ENCODE measurements at places on chromosomes 16 and 17.
A peak's percentile ranks its signal among the peaks of the same experiment; 100 is the strongest.

DNA sequence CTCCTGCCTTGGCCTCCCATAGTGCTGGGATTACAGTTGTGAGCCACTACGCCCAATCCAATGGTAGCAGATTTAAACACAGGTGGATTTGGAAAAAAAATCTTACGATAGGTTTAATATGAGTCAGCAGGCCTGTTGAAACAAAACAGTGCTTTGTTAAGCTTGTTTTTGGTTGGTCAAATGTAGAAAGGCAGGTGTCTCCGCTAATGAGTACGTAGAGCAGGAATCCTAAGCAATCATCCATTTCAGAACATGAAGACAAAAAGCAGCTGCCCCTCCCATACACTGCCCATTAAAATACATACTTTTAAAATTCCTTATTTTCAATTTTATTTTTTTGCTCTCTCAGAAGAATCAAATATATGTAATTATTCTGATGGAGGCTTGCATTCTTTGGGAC lies 1.9 kb upstream of the WWOX start:
- DNase-seq = no peak

GRCh38 chr17:80123791-80124190 lies 22.4 kb downstream of the GAA start:
- DNase-seq = no peak

DNA sequence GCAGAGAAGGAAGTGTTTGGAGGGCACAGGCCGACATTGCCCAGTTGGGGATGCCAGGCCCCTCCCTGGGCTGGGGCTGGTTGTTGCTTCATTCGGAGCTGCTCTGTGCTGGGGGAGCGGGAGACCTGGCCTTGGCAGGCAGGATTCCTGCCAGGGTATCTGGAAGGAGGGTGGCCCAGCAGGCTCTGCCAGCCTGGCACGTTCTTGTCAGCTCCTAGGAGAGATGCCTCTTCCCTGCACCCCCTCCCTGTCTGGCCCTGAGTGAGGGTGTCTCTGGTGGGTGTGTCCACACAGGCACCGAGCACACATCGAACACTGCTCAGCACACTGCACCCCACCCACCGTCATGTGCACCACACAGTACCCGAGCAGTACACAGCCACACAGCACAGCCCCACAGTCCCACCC lies 35.2 kb downstream of the ARHGAP23 start:
- peak; percentile 80 for DNase-seq

DNA sequence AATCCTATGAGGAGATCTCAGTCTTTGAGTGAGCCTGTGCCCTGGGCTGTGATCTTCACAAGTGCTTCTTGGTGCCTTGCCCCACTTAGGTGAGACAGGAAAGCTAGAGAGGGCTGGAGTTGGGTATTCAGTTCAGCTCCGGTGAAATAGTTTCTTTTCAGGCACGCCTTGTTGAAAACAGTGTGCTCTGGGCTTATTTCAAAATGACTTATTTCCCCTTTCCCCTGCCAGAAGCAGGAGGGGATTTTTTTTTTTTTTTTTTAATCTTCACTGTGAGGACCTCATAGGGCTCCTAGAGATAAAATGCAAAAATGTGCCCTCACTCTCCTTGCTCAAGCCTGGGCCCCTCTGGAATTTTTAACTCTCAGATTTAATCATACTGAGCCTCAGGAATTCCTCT lies 27.2 kb downstream of the MOSMO start:
- DNase-seq = no peak

DNA sequence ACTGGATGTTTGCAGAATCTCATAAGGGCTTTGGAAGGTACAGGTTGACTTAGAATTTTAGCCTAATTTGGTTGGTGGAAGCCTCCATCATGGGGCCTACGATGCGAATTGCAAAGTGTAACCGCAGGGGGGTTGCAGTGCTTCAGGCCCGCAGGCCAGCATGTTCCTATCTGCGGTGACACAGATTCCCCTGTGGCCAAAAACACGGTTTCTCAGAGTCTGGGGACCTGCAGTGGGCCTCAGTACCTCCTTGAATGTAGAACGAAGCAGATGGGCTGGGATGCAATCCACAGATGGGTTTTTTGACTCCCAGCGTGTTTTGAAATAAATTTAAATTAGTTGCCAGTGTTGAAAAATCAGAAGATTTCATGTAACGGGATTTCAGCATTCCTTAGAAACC lies 34.7 kb downstream of the KIAA0513 start:
- no peak for DNase-seq

DNA sequence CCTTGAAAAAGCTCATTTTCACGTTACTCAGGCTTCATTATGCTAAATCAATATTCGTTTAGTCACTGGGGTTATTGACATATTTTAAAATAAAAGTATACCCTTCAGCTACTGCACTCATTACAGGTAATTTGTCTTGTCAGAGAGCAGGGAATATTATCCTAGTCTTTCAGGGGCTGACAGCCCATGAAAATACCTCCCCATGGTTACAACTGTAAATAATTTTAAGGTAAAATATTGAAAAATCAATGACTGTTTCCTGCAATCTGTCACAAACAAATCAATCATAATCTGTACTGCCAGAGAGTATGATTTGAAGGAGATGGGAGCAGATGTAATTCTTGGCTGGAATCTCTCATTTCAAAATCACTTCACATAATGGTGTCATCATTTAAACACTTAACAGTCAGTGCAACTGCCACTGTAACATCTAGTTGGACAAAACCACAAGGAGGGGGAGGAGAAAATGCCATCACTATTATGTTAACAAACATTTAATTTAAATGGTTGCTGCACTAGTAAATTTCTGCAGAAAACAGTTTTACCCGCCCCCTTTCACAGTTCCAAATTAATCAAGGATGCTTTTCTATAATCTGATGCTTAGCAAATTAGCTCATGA lies 9.3 kb upstream of the IRX5 start:
- no peak for DNase-seq

DNA sequence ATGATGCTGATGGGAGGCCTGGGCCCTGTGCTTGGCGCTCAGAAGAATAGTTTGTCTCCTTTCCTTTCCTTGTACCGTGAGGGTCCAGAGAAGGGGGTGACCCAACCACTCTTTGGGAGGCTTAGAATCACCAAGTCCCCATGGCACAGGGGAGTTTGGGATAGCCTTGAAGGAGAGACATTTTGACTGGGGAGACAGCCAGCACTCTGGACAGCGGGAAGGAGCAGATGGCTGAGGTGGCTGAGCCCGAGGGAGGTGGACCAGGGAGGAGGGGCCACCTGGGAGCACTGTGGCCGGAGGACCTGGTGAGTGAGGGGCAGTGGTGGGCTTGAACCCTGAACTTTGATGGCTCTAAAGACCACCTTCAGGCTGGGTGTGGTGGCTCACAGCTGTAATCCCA lies 18.2 kb downstream of the MGAT5B start:
- DNase-seq = no peak

DNA sequence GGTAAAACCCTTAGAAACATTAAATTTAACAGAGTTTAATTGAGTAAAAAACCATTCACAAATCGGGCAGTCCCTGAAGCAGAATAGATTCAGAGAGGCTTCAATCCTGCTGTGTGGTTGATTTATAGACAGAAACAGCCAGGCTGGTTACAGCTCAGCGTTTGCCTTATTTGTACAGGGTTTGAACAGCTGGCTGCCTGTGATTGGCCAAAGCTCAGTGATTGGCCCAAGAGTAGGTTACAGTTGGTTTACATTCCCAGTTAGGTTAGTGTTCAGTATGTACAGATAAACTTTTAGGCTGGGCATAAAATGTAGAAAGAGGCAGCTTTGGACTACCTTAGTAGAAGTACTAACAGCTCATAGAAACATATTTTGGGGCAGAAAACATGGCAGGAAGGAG lies 210.4 kb upstream of the ELAC2 start:
- DNase-seq = no peak

- peak; percentile 69 for DNase-seq
These were observed 111.1 kb downstream of the SMG6 start for GRCh38 chr17:2192367-2193057.

DNA sequence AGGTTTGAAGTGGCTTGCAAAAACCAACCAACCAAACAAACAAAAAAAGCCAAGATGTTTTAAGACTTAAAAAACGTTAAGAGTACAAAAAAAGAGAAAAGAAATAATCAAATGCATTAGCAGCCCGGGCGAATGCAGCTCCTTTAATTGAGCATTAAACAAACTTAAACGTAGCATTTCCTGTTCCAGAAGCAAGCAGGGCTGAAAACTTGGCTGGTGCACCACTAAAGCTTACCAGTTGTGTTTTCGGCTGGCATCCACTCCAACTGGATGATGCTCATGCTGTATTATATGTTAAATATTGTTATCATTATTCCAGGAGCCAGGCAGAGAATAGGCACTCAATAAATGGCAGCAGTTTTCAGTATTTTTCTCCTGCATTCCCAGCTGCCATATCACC lies 45.1 kb downstream of the IRX6 start:
- DNase-seq = no peak

GRCh38 chr16:28231763-28232162 lies 20.0 kb upstream of the XPO6 start:
- no peak for DNase-seq

- no peak for DNase-seq
These were observed 25.3 kb upstream of the TMEM101 start for GRCh38 chr17:44039829-44040635.

DNA sequence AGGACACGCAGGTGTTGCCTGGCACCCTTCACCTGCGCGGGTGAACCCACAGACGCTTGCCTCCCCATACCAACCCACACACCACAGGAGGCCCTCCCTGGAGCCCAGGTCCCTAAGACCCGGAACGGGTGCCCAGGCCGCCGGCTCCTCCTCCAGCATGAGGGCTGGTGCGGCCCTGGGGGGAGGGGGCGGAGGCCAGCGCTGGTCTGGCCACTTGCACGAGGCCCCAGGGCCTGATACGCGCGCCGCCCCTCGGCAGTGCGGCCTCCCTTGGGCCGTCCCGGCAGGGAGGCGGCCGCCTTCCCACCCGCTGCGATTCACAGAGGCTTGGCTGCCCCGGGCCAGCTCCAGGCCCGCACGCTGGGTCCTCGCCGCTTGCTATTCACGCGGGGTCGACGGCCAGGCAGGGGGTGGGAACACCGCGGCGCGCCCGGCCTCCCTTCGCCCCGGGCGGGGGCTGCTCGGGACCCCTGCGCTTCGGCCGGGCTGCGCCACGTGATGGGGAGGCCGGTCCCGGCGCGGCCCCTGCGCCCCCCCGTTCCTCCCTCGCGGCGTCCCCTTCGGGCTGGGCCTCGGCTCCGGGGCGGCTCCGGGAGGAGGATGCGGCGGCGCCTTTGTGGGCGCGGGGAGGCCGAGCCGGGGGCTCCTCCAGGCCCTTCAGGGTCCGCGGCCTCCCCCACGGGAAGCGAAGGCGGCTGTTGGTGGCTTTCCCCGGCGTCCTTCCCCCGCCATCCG lies 685 bp downstream of the FASN start:
- DNase-seq = no peak

DNA sequence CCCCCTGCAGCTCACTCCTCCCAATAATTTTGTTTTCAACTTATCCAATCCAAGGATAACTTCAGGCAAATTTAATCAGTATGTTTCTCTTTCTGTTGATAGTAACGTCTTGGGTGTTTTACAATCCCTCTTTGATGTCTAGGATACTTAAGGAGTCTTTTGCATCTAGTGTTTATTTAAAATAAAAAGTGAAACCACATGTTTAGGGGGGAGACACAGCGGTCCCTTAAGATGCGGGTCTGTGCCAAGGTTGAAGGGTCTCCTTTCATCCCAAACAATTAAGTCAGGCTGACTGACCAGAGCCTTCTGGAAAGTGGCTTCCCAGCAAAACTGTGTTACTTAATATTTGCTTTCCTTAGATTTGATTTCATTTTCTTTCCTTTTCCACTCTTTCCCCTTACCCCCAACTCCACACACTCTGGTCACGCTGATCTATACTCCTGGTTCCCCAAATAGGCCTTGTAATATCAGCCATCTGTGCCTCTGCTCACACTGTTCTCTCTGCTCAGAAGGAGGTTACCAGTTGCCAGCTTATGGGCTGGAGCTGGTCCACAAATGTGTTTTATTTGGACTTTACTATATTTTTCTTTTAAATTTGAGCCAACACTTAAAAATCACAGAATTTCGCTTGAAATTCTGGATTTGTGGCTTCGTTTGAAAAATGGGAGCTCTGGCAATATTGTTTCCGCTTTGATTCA lies 11.2 kb downstream of the ANKS4B start:
- DNase-seq = no peak

DNA sequence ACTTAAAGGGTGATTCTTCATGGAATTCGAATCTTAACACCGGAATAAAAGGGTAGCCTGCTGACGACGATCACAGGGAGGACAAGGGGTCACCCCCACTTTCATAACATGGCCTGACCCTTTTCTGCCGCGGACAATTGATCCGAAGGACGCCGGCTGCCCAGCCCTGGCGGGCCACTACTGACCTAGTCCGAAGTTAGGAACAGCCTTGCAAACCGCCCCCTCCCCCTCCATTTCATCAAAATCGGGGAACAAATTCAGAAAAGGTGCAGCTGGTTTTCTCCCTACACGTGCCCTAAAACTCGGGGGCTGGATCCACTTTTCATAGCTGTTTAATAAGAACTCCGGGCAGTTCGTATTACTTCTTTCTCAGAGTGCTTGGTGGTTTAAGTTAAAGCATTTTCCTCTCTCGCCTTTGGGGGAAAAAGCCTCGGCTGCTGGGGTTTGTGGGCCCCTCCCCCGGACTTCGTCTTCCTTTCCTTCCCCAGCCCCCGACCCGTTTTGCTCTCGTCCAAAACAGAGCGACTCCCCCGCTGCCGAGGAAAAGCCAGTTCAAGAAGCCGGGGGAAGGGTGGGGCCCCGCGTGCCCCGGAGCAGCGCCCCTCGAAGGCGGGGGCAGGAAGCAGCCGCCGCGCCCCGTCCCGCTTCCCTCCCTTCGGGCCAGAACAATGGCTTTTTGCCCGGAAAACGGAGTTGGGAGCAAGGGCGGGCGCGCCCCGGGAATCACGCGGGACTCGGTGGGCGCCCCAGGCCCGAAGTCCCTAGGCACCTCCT lies 641 bp upstream of the CBX2 start:
- no peak for DNase-seq

DNA sequence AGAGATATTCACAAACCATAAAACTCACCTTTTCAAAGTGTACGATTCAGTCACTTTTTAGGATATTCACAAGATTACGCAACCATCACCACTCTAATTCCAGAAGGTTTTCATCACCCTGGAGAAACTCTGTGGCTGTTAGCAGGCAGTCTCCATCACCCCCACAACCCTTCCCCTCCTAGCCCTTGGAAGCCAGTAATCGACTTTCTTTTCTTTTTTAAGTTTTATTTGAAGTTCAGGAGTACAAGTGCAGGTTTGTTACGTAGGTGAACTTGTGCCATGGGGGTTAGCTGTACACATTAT lies 363.5 kb downstream of the CPPED1 start:
- no peak for DNase-seq

GRCh38 chr16:71840052-71840451 lies 5.7 kb upstream of the ATXN1L start:
- no peak for DNase-seq

Data from ascending aorta (tissue), 2 donors.